ENCODE measurements at places on chromosomes 12 and 14.

DNA sequence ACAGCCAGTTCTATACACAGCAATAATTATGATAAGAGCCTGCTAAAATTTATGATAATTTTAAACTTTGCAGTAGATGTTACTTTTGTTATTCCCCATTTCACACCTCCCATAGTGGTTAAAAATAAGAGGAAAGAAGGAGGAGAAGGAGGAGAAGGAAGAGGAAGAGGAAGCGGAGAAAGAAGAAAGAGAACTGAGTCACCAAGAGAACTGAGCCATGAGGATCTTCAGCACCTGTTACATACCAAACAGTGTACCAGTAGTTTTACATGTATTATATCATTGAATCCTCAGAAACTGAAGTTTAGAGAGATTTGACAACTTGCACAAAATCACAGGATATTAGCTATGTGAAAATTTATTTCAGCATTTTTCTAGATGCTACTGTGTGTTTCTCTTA, 3.9 kb downstream of the CD163 start:
- no peak for DNase-seq

- peak; percentile 77 for DNase-seq
Measured at GRCh38 chr14:65156568-65157366, 54.5 kb upstream of the MAX start.

- no peak for DNase-seq
Measured at GRCh38 chr12:27967551-27968054, 4.9 kb downstream of the PTHLH start.

DNA sequence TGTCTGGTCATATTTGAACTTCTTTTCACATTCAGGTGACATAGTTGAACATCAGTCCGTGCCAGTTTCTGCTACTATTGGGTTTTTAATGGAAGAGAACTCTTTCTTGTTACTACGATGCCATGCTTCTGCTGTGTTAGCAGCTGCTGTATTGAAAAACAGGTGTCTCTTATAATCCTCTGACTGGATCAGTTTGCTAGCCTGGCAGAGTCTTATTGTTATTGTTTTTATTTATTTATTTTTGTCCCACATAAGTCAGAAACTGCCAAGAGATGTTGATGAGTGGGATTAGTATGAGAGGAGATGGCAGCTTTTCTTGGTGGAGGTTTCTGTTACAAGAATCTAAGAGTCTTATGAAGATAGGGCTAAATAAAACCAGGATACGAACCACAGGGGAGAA, 14.6 kb downstream of the ETV6 start:
- no peak for DNase-seq

GRCh38 chr12:51005671-51006070, 20.5 kb downstream of the SLC11A2 start:
- DNase-seq: no peak

DNA sequence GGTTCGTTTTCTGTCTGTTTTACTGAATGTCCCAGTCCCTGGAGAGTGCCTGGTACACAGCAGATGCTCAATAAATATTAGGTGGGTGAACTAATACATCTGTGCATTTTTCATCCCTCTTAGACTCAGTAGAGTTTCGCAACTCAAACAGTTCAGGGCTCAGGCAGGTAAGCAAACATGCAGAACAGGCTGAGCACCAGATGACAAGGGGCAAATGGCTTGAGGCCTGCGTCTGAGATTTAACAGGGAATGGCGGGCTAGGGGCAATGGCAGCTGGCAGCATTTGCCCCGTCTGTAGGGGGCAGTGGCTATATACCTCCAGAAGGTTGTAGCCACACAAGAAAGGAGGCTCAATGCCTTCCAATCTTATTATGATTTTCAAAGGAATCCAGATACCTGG, 8.6 kb upstream of the RAN start:
- DNase-seq: no peak

- no peak for DNase-seq
Measured at GRCh38 chr14:71348394-71348793, 441.1 kb downstream of the PCNX1 start.

DNA sequence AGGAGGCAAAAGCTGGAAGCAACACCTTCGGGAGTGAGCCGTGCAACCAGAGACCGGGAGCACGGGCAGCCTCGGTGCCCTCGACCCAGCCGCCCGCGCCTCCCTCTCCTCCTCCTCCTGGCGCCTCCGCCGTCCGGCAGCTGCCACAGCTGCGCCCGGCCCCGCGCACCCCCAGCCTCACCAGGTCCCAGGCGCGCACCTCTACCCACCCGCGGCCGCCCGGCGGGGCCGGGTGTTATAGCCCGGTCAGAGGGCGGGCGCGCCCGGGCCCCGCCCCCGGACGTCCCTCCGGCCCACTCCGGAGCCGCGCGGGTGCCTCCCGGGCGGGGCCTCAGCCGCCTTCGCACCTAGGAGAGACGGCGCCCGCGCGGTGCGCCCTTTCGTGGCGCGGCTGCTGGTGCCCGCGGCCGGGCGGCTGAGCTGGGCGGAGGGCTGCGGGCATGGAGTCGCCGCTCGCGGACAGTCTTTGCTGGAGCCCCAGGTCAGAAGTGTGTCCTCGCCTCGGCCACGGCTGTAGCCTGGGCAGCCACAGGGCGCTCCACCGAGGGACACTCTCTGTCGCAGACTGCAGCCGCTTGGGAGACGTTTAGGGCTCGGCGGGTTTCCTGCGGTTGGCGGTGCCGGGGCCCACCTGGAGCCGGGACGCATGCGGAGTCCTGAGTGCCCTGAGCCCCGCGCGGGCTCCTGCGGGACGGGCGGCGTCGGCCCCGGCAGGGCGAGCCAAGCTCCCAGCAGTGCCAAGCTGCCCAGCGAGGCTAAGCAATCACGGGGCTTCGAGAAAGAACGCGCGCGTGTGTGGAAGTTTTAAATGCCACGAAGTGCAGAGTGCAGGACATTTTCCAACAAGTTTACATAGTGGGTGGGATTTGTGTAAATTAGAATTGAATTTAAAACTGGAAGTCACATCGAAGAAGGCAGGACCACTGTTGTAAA, at the start of gene CPM:
TSS of gene CPM (minus strand) at position 211 of the 933 bp plus-strand sequence. CDS start 334 bp downstream, outside the sequence.
- peak; percentile 66 for DNase-seq
